ENCODE measurements at places on chromosomes 6 and 20. TPM values are rescaled to one million over a fixed set of nuclear protein-coding genes. Genes with fewer than 3 reads are reported as not detected.
A peak's percentile ranks its signal among the peaks of the same experiment; 100 is the strongest.

GRCh38 chr6:125987026-125987617 is 782 bp downstream of the TRMT11 start:
- DNase-seq = peak; percentile 32

- peak; percentile 54 for DNase-seq
These were observed at the start of gene MOCS1 for GRCh38 chr6:39934131-39934757. TSS of gene MOCS1 (minus strand) at chr6:39934462. CDS start at chr6:39934417, 45 bp downstream.

DNA sequence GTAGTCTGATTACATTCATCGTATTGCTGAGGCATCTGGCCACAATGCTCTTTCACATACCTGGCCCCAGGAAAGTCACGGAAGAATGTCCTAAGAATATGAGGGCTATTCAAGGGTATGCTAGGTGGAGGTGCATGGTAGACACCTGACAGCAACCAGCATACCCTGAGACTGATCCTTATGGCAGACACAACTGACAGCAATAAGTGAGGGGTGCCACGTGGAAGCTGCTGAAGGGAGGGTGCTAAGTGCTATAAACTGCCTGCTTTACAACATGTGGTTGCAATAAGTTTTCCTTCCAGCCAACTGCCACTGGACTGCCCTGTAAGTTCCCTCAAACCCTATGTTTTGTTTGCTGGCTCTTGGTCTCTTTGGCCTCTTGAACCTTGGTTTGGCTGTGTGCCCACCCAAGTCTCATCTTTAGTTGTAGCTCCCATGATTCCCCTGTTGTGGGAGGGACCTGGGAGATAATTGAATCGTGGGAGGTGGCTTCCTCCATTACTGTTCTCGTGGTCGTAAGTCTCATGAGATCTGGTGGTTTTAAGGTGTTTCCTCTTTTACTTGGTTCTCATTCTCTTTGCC is 201.3 kb upstream of the MOCS1 start:
- no peak for DNase-seq

KCNK16 gene
- not detected for total RNA-seq

DNA sequence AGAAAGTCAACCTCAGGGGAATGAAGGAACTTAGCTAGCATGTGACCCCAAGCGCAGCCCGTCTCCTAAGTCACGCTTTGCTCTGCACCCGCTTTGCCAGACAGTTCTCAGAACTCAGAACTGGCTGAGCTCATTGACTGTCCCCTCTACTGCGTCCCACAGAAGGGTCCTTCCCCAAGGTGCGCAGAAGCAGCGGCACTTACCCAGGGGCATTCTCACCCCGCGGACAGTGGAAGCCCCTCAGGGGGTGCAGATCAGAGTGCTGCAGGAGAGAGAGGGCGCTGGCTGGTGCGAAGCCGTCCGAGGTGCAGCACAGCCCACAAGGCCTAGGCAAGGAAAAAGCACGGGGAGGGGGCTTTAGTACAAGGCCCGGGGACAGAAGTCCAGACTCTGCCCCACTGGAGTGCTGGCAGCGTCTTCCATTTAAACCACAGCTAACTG is 807 bp downstream of the SNHG17 start:
- DNase-seq = peak; percentile 30

LY6G5C gene
- 2.3 TPM for total RNA-seq

DNA sequence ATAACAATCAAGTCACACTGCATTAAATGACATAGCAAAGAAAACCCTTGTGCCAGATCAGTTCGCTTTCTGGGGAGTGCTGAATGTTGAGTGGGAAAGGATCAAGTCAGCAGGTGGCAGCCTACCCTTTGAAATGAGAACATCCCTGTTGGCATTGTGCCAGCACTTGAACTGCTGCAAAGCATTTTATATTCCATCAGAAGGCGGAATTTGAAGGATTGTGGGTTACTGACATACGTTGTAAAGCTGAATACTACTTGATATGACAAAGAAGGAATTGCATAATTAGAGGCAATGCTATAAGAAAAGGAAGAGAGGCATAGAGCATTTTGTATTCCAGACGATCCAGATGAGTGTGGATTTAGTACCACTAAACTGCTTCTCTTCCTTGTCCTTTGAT is 26.5 kb downstream of the BCKDHB start:
- peak; percentile 41 for DNase-seq

DNA sequence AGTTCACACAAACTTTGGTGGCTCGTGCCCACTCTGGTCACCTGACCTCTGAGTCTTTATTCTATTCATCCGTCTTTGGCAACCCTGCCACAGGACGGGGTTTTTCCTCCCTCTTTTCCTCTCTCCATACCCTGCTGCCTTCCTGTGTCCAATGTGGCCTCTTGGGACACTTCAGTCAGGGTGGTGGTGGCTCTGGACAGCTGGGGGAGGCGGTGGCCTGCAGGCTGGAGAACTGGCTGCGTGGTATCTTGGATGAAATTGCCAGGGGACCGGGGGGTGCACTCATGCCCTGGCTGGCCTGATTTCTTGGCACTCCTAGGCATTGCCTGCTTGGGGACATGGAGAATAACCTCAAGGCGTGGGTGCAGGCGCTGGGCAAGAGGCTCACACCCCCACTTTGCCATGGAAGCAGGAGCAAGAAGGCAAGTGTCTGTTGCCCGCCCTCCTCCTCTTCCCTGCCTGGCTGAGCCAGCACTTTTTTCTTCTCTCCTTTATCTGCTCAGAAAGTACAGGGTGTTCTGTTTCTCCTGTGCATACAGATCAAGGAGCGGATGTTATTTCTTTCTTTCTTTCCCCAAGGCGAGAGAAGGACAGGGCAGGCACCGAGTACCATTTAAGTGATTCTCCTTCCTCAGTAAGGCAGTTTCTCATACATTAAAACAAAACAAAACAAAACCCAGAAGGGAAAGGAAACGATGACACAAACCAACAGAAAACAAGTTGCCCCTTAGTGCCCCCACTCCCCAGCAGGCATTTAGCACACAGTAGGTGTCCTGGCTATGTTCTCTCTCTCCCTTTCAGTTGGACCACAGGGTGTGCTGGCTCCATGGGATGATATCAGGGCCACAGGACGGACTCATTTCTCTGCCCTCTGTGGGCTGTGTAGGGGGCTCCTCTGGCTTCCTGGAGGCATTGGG is 155.5 kb upstream of the RNF24 start:
- DNase-seq = no peak

- DNase-seq = no peak
These were observed 8.6 kb downstream of the ADTRP start for GRCh38 chr6:11769811-11770545.

- DNase-seq = peak; percentile 99
These were observed at the start of gene CASP8AP2 for GRCh38 chr6:89829472-89830169. TSS of gene CASP8AP2 (plus strand) at chr6:89829880.

PLCB4 gene
- total RNA-seq = not detected

- DNase-seq = no peak
These were observed 101.5 kb upstream of the BHLHE23 start for GRCh38 chr20:63108247-63108646.

DNA sequence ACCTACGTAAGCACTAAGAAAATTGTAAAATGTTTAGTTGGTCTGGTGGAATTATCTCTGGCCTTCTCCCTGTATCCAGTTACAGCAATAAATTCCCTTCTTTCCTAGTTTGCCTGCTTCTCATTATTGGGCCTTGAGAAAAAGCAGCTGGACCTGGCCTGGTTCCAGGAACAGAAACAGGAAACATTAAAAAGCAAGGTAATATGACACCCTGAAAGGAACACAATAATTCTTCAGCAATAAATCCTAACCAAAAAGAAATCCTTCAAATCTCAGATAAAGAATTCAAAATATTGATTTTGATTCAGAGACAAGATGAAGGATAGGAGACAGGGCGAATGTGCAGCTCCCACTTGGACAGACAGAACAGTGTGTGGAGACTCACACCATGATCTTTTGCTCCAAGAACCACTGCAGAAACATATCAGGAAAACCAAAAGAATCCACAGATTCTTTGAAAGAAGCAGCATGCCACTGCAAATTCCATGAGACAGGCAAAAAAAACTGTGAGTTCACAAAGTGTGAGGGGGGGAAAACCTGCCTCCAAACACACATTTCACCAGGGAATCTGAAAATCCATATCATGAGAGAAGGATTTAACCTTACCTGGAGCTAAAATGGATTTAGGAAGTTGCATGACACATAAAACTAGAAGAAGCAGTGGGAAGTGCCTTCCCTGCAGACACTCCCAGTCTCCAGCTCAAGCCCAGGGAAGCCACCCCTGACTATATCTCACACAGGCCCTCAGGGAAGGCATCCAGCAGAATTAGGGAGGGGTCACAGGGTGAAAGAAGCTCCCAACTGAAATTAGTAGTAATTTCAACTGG is 28.9 kb downstream of the TREM1 start:
- no peak for DNase-seq

SMIM13 gene
- 7.7 TPM for total RNA-seq

ARHGAP40 gene
- total RNA-seq = not detected

KCNS1 gene
- total RNA-seq = 0.54 TPM

- DNase-seq = no peak
These were observed 48.4 kb upstream of the IYD start for GRCh38 chr6:150320442-150320841.

DNA sequence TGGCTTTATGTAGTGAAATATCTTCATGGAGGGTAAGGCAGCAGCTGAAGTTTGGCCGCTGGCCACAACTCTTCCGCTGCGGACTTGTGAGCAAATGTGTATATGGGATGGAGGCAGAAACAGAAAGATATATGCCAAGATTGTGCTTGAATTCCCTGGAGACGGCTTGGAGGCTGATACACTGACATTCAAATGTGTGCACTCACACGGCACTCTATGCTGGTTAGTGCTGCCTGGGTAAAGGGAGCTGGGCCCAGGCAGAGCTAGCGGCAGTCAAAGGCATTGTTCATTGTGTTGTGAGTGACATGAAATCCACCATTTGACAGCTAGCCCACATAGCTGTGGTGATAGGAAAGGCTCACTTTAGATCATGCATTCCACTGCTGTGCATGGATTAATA is 202.7 kb downstream of the CLIC5 start:
- DNase-seq = no peak

DNA sequence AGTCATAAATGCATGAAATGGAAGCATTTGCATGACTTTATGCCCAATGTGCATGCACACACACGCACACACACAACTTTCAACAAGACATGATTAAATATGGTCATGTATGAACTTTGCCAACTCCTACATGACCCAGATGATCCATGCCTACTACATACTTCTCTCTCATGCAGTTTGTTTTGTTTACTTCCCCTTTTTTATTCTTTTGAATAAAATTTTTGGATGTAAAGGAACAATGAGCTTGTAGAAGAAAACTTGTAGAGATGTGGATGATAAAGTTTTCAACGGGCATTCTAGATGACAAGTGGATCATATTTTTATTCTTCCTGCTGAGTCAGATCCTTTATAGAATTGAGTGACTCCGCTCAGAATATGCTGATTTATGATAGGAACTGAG is 50.8 kb upstream of the AIG1 start:
- no peak for DNase-seq

GRCh38 chr20:63117661-63118302 is 98.1 kb downstream of the YTHDF1 start:
- no peak for DNase-seq

GRCh38 chr6:154218301-154218700 is 138.3 kb downstream of the IPCEF1 start:
- peak; percentile 53 for DNase-seq
